ENCODE measurements at places on chromosomes 4 and X.

GRCh38 chr4:140935254-140935653 lies 179.1 kb upstream of the TBC1D9 start:
- no peak for DNase-seq

DNA sequence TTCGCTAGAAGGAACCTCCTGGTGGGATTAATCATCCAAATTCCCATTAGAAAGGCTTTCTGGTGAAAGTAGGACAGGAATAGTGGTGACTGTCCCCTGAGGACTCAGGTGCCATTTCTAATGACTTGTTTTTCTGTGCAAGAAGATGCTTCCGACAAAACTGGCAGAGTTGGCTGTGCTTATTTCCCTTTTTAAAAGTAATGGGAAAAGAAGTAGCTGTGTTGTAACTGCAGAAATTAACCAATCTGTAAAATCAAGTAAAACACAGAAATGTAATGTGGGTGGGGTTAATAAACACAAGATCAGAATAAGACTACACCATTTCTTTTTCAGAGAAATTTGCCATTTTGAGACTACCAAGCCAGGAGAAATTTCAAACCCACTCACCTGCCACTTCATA lies 55.0 kb upstream of the FAM9B start:
- no peak for DNase-seq

DNA sequence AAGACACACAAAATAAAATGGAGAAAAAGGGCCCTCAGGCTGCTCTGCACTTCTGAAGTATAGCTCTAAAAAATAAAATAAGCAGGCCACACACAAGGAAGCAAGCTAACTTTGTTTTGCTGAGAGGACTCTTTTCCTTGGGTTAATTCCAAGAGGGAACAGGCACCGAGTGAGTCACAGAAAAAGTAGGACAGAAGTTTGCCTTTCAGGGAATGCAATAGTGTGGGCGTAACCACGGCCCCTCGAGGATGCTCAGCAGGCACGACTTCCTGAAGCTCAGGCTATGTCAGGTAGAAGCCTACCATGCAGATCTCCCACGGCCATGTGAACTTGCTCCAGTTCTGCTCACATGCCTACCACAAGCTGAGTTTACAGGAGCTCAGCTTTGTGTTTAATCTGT lies 22.1 kb downstream of the PPP1R2C start:
- no peak for DNase-seq

DNA sequence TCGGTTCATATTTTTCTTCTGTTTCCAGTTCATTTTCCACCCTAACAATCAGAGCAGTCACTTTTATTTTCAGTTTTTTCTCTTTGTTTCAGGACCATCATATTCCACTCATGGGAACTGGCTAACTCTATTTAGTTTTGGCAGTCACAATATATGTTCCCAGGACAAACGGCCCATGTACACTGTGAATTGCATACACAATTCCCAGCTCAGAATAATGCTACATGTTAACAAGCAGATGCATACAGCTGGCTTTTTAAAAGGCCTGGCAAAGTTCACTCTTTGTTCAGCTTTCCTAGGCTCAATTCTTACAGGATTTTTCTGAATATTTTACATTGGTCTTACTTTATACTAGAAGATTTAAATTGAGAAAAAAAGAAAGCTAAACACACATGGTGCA lies 224.9 kb downstream of the ANKRD50 start:
- DNase-seq, result no peak

DNA sequence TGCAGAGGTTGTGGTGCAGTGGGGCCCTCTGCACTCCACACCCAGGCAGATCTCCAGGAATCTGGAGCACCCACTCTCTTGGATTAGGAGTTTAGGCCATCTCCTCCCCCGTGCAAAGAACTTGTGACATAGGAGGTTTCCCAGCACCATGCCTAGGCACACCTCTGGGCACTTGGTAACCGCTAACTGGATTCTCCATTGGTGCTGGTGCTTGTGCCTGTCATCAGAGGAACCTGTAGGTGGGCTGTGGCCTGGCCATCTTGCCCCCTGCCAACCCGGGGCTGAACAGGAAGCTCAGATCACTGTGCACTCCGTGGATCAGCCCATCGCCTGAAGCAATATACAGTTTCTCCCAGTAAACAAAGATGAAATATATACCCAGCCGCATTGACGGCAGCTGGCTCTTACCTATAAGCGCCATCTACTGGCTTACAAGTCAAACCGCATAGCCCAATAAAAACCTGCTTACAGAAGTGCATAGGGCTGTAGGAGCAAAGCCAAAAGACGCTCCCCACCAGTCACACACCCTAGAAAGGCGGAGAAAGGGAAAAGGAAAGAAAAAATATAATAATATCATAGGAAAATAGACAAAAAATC lies 19.1 kb upstream of the TEX13B start:
- DNase-seq, result peak; percentile 73

DNA sequence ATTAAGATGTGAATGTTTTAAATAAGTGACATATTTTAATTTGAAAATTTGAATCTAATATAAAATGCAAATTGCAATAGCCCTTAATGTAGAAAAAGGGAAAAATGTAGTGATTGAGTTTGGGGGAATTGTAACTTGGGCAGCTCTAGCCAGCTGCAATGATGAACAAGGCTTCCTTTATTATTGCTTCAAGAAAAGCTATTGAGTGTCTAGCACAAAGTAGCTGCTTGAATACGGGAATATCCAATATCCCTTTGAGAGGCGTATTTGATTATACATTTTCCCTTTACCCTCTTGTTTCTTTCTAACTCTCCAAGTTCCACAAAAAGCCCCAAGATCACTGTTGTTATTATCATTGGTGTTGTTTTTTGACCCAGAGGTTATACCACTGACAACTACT lies 21.8 kb downstream of the IL1RAPL1 start:
- DNase-seq, result no peak

DNA sequence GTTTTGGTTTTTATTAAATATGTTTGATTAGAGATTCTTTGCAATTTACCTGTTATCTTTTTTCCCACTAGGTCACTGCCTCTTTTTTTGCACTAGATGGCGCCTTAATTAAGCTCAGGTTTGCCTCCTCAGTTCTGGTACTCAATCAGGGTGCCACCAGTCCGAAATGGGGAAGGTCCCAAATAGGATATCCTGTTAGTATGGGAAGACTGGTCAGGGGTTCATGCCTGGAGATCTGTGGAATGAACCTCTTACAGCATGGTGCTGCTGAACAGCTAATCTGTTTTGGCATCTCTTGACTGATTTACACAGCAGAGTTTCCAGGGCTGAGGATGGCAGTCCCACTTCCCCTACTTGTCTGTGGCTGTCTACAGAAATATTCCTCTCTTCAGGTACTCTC lies 24.2 kb upstream of the VSIG1 start:
- no peak for DNase-seq

- no peak for DNase-seq
Observed at GRCh38 chrX:53190363-53190960, 34.5 kb downstream of the KDM5C start.

GRCh38 chr4:184471881-184472613 lies 2.3 kb downstream of the IRF2 start:
- no peak for DNase-seq

GRCh38 chr4:37043342-37043741 lies 201.2 kb upstream of the NWD2 start:
- DNase-seq, result no peak

GRCh38 chr4:14272206-14272605 lies 644.7 kb upstream of the BOD1L1 start:
- no peak for DNase-seq

DNA sequence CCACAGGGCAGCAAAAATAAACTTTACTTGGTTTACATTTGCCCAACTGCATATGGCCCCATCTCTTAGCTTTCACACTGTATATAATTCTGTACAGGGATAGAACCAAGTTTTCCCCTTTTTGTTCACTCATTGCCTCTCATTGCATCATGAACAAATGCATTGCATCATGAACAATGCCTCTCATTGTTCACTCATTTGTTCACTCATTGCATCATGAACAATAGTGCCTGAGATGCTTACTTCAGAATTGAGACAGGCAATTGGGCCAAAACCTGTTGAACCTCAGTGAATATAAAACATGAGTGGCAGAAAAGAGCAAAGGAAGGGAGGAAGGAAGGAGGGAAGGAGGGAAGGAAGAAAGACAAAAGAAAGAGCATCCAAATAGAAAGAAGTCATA lies 98.2 kb downstream of the SOWAHB start:
- DNase-seq, result no peak

DNA sequence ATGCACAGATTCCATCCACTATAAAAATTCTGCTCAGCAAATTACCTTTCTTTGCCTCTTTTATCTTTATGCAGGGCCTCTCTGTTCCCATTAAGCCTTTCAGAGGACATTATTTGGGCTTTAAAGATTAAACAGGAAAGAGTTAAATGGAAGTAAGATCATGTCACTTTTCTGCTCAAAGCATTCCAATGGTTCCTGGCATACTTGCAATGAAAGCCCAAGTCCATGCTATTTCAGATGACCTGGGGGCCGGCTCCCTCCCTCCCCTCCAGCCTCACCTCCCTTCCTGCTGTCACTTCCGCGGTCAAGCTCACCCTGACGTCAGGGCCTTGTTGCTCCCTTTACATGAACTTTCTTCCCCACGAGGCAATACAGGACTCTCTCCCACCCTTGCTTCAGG lies 125.5 kb downstream of the C4orf51 start:
- DNase-seq, result no peak

DNA sequence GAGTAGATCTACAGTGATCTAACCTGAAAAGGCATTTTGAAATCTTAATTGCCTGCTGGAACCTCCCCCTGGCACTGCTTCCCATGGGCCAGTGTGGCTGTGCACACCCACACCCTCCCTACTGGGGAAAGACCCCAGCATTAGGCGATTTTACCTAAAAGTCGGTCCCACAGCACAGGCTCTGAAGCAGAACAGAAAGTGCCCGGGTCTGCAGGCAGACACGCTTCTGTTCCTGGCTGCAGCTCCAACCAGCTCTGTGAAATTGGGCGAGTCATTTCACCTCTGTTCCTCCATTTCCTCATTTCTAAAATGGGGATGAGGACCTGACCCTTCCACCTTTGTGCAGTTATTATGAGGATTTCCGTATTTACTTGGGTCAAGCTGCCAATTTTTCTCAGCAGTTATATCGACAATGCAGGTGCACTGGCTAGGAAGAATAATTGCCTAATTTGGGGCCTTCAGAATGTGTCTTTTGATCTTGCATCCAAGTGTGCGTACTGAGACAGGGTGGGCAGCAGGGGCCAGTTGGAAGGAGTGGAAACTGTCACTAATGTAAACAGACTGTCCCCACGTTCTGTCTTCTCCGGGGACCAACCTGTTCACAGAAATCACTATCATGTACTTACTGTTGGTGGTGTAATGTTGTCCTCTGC lies 7.1 kb downstream of the KLF3 start:
- no peak for DNase-seq

GRCh38 chr4:25687773-25688172 lies 32.1 kb downstream of the SLC34A2 start:
- no peak for DNase-seq

DNA sequence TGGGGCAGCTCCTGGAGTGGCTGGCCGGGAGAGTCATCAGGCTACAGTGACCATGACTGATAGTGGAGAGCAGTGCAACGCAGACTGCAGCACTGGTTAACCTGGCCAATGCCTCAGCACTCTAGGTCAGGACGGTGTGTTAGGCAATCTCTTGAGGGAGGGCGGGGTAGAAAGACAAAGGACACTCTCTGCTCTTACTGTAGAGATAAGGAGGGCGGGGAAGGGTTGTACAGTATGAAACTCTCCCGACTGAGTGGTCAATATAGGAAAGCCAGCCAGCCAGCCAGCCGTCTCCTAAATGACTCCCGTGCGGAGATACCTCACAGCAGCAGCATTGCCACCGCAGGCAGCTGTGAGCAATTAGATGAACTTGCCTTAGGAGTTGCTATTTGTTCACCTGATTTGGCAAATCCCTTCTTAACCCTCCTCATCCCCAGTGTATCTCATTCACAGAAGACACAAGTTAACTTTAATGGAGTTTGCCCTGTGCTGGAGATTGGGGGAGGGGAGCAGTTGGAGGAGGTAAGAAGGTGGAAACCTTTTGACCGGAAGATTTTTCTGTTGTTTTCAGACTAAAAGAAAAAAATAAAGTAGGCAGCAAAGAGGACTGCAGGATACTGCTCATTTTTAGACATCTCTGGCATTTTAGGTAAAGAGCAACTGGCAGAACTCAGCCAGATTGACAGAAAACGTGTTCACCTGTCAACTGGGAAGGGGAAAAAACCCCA lies 330.5 kb downstream of the HNRNPD start:
- no peak for DNase-seq

DNA sequence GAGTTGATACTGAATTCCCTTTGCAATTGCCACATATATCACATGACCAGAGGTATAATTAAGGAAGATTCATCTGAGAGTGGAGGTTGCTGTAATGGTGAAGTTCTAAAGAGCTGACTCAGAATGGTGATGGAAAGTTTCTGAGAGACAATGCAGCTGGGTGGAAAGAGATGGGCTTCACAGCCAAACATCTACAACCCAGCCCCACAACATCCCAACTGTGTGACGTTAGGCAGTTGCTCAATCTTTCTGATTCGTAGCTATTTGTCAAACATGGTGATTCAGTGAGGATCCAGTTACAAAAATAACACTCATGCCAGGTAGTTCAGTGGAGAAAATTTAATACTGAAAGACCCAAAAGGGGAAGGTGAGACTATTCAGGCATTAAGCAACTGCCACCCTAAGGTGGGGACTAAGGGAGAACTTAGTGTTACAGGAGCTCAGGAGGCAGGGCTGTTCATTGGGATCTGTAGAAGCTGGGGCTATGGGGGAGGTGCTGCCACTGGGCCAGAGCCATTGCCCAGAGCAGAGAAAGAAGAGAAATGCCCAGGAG lies 6.9 kb upstream of the AFF1 start:
- no peak for DNase-seq

DNA sequence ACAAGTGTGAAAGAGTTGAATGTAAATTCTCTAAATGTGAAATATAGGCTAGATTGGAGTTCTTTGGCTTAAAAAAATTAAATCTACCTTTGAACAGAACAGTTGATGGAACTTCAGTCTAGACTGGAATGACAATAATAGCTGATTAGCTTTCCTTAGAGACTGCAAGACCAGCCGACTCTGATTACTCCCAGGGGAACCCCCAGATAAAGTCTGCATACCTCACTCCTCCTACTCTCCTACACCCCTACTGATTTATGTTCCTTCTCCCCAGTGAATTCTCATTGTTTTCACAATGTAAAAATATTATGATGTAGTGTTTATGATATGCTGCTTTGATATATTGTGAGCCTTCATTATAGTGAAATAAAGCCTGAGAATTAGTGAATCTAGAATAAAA lies 241.3 kb downstream of the CFAP299 start:
- DNase-seq, result peak; percentile 14

GRCh38 chr4:109559625-109559982 lies 442 bp upstream of the MCUB start:
- no peak for DNase-seq

- DNase-seq, result no peak
Observed at GRCh38 chr4:118964891-118965411, 76.3 kb downstream of the SYNPO2 start.

GRCh38 chr4:152099981-152100378 lies 339.2 kb upstream of the GATB start:
- no peak for DNase-seq

- DNase-seq, result no peak
Observed at GRCh38 chr4:140662082-140662869, 93.5 kb upstream of the UCP1 start.

GRCh38 chrX:38806875-38807621 lies 5.8 kb downstream of the MID1IP1 start:
- DNase-seq, result no peak

Data from NCI-H1436 (cell line).